Glomerular endothelial cell (primary cell): ENCODE measurements at places on chromosomes 11 and 22. TPM values are rescaled to one million over a fixed set of nuclear protein-coding genes. Genes with fewer than 3 reads are reported as not detected.

The ARHGAP42 gene
- total RNA-seq = 11.9 and 12.7 TPM in 2 replicates

The DDTL gene
- 2.6 TPM in 1 of 2 replicates, not detected in the other for total RNA-seq

The USH1C gene
- total RNA-seq = not detected in 2 replicates

The OR52N5 gene
- not detected in 2 replicates for total RNA-seq

The BTG4 gene
- not detected in 2 replicates for total RNA-seq

The TEAD1 gene
- 34.1 and 55.5 TPM in 2 replicates for total RNA-seq
